H9 (cell line): ENCODE measurements at places on chromosomes 12 and 14.
A peak's percentile ranks its signal among the peaks of the same experiment; 100 is the strongest.

GRCh38 chr12:23944067-23944466, 5.4 kb downstream of the SOX5 start:
- DNase-seq: no peak

GRCh38 chr12:110168732-110169455, 44.7 kb downstream of the IFT81 start:
- no peak for DNase-seq

GRCh38 chr14:71652368-71652767, 279.9 kb upstream of the RGS6 start:
- no peak for DNase-seq

DNA sequence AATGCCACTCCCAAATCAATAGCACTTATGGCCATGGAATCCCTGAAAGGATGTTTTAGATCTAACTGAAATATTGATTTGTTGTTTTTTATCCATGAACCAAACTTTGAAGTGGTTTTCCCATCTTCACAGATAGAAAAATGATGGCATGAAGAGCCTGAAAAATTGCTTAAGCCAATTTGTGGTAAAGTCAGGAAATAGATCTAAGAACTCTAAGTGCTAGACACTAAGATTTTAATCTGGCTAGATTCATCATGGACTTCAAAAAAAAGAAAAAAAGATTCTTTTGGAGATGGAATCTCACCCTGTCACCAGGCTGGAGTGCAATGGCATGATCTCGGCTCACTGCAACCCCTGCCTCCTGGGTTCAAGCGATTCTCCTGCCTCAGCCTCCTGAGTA, 45.0 kb upstream of the STRN3 start:
- no peak for DNase-seq

- no peak for DNase-seq
Observed at GRCh38 chr12:33828326-33828725, 194.0 kb upstream of the ALG10 start.

- DNase-seq: no peak
Observed at GRCh38 chr14:38583471-38583870, 327.6 kb upstream of the CLEC14A start.

- no peak for DNase-seq
Observed at GRCh38 chr14:78254911-78255461, 84.8 kb downstream of the NRXN3 start.

GRCh38 chr12:820336-820735, 68.0 kb downstream of the WNK1 start:
- no peak for DNase-seq

GRCh38 chr12:117076410-117077372, 22.5 kb downstream of the TESC start:
- DNase-seq: no peak

GRCh38 chr14:50839048-50839447, 8.1 kb upstream of the NIN start:
- no peak for DNase-seq

DNA sequence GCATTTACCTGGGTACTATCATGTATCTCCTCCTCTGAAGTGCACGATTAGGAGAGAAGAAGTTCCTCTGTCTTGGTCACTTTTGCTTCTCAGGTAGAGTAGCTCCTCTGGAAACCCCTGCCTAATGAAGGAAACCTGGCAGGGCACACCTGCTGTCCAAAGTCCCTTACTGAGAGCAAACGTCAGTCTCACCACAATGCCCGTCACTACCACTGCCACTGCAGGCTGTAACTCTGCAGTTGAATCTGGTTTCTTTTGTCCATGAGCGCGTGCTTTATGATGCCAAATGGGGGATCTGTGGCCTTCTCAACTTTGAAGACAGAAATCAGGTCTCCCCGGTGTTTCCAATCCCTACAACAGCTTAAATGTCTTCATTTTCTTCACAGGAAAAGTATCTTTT, 1068.6 kb downstream of the BCL11B start:
- no peak for DNase-seq

GRCh38 chr14:24920265-24921075, 129.5 kb downstream of the STXBP6 start:
- no peak for DNase-seq

GRCh38 chr12:48352157-48352760, 1.5 kb upstream of the ZNF641 start:
- no peak for DNase-seq

GRCh38 chr12:20364501-20364900, 3.8 kb upstream of the PDE3A start:
- DNase-seq: no peak

DNA sequence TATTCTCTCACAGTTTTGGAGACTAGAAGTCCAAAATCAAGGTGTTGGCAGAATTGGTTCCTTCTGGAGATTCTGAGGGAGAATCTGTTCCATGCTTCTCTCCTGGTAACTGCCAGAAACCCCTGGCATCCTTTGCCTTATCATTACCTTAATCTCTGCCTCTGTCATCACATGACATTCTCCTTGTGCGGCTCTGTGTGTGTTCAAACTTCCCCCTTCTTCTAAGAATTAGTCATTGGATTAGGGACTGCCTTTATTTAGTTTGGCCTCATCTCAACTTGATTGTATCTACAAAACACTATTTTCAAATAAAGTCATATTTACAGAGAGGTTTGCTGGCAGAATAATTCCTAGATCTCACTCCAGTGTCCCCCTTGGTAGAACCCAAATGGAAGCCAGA, 68.9 kb downstream of the ZNF641 start:
- DNase-seq: no peak

- DNase-seq: no peak
Observed at GRCh38 chr12:121520586-121521086, 60.2 kb downstream of the KDM2B start.

GRCh38 chr12:11927286-11927935, 143.3 kb upstream of the BCL2L14 start:
- no peak for DNase-seq

DNA sequence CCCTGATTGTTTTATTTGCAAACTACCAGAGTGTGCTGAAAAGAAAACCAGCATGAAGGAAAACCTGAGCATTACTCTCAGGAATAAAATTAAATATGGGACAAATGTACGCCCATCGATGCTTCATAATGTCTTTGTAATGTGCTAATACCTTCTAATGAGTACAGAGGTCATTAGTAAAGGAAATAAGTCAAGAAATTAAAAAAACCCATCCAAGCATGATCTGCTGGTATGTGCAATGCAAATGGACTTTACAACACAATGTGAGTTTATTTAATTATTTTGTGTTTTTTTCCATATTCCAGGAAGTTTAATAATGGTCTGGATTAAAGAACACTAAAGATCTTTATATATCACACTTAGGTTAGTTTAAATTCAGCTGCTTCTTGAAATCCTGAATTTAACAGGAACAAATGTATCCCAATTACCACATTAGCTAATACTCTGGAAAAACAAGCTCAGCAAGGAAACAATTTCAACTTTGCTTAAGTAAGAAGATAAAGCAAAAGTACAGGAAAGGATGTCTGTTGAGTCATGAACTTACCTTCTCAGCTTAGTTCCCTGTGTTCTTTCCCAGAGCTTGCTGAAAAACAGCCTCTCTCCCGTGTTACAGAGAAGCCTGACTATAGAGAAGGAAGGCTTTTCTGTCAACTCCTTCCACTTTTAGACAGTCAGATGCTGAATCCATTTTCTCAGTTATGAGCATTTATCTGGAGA, 179.3 kb upstream of the TMEM260 start:
- no peak for DNase-seq

DNA sequence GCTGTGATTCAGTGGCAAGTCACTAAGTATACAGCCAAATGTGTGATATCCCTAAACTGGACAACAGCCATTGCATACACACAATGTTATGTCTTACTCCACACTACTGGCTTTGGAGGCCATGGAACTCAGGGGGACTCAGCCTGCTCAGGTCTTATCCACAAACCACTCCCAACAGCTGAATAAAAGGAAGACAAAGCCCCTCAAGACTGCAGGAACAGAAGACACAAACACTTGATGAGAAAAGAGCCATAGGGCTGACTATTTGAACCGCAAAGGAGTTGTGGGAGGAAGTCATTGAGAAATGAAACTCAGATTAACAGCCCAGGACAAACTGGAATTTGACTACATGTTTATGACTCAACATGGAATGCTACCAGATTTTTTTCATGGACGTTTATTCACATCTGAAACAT, 40.9 kb downstream of the PTGER2 start:
- DNase-seq: no peak

- DNase-seq: no peak
Observed at GRCh38 chr12:19224746-19225145, 95.2 kb downstream of the PLEKHA5 start.

- DNase-seq: no peak
Observed at GRCh38 chr12:26863515-26863914, 30.5 kb upstream of the ITPR2 start.

DNA sequence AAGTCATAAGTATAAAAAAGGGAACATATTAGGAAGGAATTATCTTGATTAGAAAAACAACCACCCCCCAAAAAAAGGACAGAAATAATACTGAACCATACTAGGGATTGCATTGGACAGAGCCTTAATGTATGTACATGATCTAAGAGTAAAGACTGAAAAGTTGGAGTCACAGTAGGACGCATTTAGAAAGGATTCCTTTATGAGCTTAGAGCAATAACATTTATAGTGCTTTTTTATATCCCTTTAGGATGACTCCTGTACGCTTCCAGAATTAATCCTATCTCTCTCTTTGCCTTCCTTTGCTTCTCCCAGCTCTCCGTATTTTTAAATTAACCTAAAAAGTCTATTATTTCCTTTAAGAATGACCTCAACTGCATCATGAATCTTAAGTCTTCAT, 75.3 kb downstream of the PTPRR start:
- DNase-seq: no peak

- DNase-seq: no peak
Observed at GRCh38 chr12:62519043-62519442, 52.4 kb downstream of the MON2 start.

DNA sequence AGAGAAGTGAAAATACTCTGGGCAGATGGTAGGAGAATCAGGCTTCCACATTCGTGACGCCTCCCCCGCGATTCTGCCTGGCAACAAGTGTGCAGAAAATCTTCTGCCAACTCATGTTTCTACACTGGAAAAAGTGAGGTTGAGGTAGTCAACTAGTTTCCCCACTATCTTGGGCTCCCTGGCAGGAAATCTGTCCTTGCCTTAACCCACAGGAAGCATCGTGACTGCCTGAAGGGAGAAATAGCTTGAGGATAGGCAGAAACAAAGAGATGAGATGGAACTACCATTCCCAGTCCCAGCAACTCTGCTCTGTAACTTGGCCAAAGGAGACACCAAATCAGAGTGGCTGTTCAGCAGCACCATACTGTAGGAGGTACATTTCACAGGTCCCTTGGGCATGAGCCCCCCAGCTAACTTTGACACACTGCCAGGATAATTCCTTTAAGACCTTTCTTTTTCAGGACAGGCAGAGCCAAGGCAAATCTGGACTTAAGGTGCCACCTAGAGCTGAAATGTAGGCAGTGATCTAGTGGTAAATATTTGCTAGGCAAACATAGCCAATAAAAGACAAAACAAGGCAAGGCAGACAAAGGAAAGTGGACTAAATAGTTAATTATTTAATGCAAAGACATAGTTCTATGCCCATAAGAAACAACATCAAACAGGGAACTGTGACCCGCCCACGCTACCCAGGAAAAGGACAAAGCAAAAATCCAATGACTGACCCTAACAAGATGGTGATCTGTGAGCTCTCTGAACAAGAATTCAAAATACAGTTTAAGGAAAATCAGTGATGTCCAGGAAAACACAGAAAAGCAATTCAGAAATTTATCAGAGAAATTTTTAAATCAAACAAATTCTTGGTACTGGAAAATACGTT, 205.1 kb downstream of the PTPRO start:
- DNase-seq: peak; percentile 53

GRCh38 chr12:24600996-24601395, 347.9 kb downstream of the BCAT1 start:
- no peak for DNase-seq

DNA sequence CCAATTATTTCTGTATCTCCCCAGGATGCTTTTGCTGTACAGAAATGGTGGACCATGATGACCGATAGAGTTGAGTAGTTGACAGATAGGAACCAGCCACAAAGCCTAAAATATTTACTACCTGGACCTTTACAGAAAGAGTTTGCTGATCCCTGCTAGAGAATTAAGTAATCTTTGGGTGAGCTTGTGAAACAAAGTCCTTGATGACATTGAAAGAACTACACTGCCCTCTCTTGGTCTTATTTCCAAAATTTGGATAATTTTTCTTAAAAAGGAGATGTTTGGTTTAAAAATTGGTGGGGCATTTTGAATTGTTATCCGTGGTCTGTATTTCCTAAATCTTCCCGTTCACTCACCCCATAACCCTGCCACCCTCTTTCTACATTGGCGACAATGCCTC, 13.7 kb upstream of the TCTN1 start:
- DNase-seq: no peak

DNA sequence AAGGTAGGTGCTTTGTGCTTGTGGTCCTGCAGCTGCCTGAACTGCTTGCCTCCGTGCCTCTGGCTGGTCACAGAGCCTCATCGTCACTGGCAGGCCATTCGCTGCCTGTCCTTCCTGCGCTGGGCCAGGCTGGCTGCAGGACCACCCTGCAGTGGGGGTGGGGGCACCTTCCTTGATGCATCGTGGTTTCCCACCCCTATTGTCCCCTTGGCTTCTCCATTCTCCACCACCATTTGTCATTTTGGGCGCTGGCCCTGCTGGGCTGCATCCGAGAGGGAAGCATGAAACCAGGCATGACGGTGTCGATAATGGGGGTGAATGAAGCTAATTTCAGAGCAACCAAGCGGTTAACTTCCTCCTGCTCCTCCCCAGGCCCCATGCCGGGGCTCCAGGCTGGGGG, 127.7 kb downstream of the NRXN3 start:
- no peak for DNase-seq

- no peak for DNase-seq
Observed at GRCh38 chr14:90451961-90452360, 55.1 kb downstream of the CALM1 start.

GRCh38 chr12:96063046-96063445, 27.7 kb upstream of the LTA4H start:
- no peak for DNase-seq

DNA sequence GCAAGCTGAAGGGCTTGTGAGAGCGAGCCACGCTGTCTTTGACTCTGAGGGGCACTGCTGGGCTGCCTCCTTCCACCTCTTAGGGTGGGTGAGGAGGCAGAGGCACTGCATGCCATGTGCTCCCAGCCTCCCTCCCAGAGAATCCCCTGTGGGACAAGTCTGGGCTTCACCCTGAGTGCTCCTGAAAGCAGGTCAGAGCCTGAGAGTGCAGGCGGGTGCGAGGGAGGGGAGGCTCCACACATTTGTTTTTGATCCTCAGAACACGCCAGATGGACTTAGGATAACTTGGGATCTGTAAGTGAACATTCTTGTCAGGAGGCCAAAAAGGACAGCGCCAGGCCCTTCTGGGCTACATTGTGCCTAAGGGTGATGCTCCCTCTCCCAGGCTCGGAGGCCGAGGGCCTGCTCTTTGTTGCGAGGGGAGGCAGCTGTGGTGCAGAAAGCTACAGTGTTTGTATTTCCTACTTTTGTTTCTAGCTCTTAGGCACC, 155.4 kb downstream of the TMX1 start:
- peak; percentile 38 for DNase-seq

- no peak for DNase-seq
Observed at GRCh38 chr14:70871863-70872677, 35.2 kb upstream of the PCNX1 start.

- DNase-seq: no peak
Observed at GRCh38 chr12:560691-561390, 101.1 kb downstream of the B4GALNT3 start.

GRCh38 chr14:72741826-72742117, 152.1 kb downstream of the DPF3 start:
- DNase-seq: no peak
